ENCODE measurements at places on chromosomes 3 and 15. TPM values are rescaled to one million over a fixed set of nuclear protein-coding genes. Genes with fewer than 3 reads are reported as not detected.

DNA sequence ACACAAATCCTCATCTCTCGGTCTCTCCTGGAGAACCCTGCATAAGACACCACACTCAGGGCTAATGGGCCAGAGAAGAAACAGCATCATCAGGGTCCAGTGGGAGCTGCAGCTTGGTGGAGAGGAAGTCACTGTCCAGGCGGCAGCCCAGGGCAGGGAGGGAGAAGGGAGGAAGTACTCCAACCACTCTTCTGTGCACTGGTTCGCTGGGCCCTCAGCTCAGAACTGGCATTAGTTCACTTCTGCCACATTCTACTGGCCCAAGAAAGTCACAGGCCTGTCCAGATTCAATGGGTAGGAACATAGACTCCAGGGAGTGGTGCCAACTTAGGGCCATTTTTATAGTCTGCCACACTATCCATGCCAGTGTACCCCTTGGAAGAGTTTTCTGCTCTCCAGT is 169.0 kb downstream of the ABHD5 start:
- DNase-seq, result no peak

The DNAH12 gene
- total RNA-seq, result 0.25 TPM

- no peak for DNase-seq
Measured at GRCh38 chr15:31031471-31032067, 40.1 kb upstream of the MTMR10 start.

The ABHD6 gene
- 5.5 TPM for total RNA-seq

DNA sequence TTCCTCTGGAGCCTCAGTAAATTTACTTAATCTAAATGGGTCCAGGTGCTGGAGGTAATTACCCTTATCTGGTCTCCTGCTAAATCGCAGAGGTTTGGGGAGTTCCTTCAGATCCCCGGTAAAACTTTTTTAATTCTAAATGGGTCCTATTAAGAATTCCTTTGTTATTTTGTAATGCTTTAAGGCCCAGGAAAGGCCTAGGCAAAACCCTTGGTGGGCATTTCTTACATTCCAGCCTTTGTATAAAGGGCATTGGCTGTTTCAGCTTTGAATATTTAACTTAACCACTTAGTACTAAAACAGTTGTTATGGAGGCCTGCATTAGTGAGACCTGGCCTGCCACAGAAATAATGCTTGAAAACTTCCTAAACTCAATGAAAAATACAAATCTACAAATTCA is 14.9 kb upstream of the ZNF662 start:
- no peak for DNase-seq

All from T-cell (primary cell).